ENCODE measurements at places on chromosomes 6 and 20.

- DNase-seq, result no peak
Measured at GRCh38 chr6:8733879-8734278, 298.5 kb upstream of the SLC35B3 start.

DNA sequence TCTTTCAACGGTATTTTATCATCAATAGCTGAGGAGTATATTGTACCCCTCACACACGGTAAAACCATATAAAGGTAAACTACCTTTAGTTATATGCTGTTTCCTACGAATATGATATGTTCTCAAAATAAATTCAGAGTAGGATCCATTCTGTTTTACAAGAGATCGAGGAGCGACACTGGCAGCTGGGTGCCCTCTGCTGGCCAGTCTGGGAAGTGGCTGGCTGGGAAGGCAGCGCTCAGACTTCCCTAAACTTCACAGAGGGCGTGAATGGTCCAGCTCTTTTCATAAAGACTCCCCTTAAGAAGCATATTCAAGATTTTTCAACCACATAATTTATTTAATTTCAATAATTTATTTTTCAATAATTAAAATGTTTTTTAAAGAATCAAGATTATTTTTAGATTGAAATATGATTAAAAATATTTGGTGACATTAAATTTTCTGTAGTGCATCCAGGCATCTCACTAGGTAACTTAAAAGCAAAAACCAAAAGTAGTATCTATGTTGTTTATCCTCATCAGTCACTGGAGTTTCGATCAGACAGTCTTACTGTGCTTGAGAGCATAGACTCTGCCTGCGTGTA is 187.5 kb upstream of the PDE10A start:
- no peak for DNase-seq

- DNase-seq, result peak; percentile 17
Measured at GRCh38 chr20:32231847-32232246, 24.2 kb downstream of the POFUT1 start.

- no peak for DNase-seq
Measured at GRCh38 chr6:152012227-152012626, 204.7 kb downstream of the ESR1 start.
